ENCODE measurements at places on chromosomes 1 and 21.

DNA sequence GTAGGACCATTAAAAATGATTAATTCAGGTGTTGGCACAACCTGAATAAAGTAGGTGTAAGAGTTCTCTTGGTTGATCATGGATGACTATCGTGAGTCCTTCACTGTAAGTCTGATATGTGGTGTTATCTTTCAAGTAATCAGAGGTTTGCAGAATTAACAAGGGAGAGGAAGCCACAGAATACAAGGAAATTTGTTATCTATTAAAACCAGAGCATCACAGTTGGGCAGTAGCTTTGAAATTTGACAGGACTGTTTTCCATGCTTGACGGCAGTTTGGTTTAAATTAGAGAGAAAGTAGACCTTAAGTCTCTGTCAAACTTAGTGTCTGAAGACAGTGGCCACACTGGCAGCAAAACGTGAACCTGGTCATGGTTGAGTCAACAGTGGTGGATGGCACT is 139.5 kb upstream of the KCNK2 start:
- DNase-seq, result no peak

DNA sequence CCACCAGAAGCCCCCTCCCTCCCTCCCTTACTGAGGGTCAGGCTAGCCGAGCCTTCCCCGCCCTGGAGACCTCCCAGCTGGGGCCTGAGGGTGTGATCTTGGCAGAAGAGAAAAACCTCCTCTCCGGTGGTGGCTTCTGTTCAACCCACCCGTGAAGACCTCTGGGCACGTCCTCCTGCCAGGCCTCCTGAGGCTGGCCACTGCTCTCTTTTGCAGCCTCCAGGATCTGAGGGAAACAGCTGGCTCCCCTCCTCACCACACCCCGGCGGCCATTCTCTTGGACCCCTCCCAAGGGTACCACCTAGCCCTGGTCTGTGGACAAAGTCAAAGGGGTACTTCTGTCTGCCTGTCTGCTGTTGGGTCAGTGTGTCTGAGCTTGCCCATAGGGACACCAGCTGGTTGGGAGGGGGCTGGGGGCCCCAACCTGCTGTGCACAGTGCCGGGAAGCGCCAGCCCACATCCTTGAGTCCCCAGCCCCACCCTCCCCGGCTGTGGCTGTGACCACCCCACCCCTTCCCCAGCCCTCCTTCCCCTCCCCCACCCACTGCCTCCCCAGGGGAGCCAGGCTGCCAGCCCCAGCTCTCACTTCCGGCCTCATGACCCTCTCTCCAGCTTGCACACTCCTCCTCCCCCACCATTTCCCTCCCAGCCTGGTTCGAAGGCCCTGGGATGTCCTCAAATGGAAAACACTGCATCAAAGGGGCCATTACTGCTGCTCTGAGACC is 48.1 kb downstream of the AHDC1 start:
- no peak for DNase-seq

DNA sequence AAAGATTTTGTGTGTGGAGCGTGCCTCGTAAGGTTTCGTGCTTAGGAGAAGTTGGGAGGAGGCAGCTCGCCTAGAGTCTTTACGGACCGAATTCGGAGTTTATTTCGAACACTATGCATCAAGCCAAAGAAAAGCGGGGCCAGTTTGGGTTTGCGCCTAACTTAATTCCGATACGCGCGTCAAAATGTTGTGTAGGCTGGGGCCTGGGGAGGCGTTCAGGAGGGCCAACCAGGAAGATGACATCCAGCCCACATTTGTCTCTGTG is 6.4 kb downstream of the FOXD2 start:
- no peak for DNase-seq

GRCh38 chr1:207951652-207952051 is 40.7 kb upstream of the CD34 start:
- DNase-seq, result peak; percentile 22

GRCh38 chr1:193066606-193067005 is 7.2 kb downstream of the RO60 start:
- no peak for DNase-seq

- DNase-seq, result no peak
Observed at GRCh38 chr1:85824066-85824840, 116.0 kb upstream of the ZNHIT6 start.

DNA sequence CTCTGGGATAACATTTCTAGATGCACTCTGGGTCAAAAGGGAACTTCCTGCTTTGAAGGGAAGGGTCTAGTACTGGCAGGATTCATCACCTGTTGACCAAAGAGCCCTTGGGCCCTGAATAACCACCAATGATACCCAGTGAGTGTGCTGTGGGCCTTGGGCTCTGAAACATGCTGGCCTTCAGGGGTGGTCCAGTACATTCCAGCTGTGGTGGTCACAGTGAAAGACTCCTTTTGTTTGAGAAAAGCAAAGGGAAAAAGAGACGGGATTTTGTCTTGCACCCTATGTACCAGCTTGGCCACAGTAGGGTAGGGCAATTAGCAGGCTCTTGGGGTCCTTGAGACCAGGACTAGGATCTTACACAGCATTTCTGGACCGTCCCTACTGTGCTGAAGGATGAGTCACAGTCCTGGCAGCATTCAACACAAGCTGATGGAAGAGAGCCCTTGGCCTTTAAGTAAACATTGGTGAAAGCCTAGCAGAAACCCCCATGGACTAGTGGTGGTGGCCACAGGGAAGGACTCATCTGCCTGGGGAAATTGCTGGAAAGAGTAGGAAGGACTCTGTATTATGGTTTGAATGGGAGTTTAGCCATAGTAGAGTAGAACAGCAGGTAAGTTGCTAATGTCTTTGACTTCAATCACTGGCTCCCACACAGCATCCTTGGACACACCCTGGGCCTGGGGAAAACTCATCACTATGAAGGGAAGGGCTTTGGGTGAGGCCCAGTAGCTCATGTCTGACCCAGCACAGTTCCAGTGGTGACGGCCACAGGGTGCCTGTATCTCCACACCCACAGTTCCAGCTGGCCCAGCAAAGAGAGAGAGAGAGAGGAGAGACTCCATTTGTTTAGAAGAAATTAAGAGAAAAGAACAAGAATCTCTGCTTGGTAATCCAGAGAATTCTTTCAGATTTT is 87.5 kb downstream of the COL24A1 start:
- DNase-seq, result no peak

GRCh38 chr1:199932462-199932861 is 95.0 kb upstream of the NR5A2 start:
- no peak for DNase-seq

GRCh38 chr1:165070675-165071074 is 285.8 kb downstream of the LMX1A start:
- no peak for DNase-seq

GRCh38 chr1:216749232-216749631 is 26.0 kb upstream of the ESRRG start:
- no peak for DNase-seq

GRCh38 chr1:80769208-80769750 is 1031.5 kb upstream of the ADGRL2 start:
- DNase-seq, result no peak

DNA sequence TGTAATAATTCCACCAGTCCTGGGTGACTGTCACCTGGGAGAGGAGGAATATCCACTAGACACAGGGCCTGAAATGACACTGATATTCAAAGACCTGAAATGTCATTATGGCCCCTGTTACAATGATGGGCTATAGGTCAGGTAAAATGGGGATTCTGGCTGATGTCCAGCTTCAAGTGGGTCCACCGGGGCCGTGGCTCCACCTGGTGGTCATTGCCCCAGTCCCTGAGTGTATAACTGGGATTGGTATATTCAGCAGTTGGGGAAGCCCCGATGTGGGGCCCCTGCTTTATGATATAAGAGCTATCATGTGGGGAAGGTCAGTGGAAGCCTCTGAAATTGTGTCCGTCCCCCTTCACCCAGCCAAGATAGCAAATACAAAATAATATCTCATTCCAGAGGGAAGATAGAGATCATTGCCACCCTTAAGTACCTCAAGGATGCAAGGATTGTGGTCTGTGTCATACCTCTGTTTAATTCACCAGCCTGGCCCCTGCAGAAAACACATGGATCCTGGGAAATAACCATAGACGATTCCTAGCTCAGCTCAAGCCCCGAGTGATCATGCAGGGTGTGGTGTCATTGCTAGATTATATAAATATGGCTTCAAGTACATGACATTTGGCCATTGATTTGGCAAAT is 19.4 kb downstream of the PLEKHO1 start:
- peak; percentile 61 for DNase-seq

DNA sequence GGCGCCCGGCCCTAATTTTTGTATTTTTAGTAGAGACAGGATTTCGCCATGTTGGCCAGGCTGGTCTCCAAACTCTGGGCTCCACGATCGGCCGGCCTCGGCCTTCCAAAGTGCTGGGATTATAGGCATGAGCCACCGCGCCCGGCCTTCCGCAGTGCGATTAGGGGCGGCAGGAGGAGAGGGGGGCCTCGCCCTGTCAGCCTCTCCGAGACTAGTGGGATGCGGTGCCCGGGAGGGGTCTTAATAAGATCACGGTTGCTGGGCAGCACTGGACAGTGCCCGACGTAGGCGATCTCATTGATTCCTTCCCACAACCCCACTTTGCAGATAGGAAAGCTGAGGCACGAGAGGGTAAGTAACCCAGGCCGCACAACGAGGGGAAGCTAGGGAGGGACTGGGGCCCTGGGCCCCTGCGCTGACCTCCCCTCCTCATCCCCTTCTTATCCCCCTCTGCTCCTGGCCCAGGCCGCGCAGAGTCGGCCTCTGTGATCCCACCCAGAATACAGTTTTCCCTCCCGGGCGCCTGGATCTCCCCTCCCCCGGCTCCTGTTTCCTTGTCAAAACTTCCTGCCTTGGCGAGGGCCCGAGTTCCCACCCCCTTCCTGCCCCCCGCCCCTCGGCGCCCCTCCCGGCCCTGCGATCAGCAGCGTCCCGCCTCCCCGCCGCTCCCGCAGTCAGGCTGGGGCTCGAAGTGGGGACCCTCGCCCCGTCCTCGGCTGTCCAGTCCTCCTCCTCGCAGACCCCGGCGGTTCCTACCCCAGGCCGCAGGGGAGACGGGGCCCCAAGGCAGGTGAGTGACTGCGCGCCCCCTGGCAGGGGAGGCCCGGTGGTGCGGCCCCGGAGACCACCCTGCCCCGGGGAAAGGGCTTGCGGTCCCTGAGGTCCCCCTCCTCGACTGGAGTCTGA is at the start of gene PEAR1:
PEAR1 (plus strand) TSS at position 671 of the 906 bp plus-strand sequence. CDS start 10,209 bp downstream, outside the sequence.
- DNase-seq, result no peak

- no peak for DNase-seq
Observed at GRCh38 chr1:119662034-119662437, 14.0 kb upstream of the ZNF697 start.

DNA sequence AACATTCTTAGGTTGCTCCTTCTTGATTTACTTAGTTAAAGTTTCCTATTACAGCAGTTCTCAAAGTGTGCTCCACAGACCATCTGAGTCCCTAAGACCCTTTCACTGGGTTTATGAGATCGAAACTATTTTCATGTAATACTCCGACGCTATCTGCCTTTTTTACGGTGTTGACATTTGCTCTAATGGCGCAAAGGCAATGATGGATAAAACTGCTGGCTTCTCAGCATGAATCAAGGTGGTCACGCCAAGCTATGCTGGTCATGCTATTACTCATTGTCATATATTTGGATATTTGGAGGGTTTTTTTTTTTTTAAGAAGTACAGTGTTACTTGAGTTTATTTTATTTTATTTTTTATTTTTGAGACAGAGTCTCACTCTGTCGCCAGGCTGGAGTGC is 235.1 kb downstream of the KIF26B start:
- DNase-seq, result no peak

GRCh38 chr1:225541383-225541782 is 111.5 kb downstream of the ENAH start:
- DNase-seq, result no peak

DNA sequence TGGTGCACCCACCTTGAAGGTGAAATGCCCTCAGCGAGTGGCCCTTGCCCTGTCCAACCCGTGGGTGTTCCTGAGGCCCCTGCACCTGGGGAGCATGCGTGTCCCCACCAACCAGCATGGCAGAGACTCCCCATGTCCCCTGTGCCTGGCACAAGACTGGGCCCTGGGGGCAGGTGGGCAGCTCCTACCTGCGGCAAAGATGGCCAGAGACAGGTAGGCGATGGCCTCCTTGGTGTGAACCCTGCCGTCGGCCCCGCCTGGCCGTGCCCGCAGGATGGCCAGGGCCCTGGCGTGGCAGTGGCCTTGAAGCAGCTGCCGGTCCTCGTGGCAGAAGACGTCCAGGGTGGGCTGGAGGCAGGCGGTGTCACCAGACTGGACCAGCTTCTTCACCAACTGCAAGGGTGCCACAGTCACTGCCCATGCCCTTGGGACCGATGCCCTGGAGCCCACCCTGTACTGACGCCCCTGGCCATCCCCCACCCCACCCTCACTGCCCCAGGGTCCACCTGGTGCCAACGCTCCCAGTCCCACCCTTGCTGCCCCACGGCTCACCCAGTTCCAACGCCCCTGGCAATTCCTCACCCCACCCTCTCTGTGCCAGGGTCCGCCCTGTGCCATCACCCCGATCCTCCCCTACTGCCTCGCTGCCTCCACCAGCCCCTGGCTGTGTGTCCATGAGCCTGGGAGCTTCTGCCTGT is 15.7 kb downstream of the TTC34 start:
- DNase-seq, result no peak
